ACHN (cell line): ENCODE measurements at places on chromosomes 2 and 18.

GRCh38 chr18:22841840-22842239 lies 91.3 kb upstream of the RBBP8 start:
- no peak for DNase-seq

DNA sequence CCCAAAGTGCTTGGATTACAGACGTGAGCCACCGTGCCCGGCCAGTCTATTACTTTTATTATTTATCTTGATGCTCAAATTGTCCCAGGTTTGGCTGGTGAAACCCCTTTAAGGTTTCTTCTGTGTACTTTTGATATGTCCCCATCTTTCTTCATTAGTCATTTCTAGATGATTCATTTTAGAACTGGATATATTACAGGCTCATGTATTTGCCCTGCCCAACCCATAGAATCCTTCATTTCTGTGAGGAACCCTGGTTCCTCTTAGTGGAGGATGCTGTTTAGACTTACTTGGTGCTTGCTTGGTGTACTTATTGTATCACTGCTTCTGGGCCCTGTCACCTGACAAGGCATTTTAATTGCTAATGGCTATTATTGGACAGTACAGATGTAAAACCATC lies 40.1 kb downstream of the KCMF1 start:
- no peak for DNase-seq

- DNase-seq: no peak
Measured at GRCh38 chr18:60277855-60278480, 94.6 kb downstream of the MC4R start.

DNA sequence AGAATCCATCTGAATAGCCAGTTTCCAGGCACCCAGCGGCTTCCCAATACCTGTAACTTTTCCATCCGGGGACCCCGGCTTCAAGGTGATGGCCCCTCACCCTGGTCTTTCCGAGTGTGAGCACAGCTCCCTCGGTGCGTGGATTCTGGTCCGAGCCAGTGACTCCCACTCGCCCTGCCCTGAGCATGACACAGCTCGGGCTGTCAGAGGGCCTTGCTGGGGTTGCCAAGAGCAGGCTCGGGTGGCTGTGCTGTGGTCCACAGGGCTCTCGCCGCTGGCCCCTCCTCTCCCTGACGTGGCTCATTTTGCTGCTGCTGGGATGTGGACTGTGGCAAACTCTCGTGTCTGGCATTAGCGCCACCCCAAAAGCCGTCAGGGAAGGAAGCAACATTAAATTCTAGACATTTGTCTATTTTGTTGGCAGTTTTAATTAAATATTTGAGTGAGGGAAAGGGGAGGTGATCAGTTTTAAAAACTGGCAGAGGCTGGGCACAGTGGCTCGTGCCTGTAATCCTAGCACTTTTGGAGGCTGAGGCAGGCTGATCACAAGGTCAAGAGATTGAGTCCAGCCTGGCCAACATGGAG lies 5.6 kb upstream of the ESPNL start:
- no peak for DNase-seq

GRCh38 chr2:10028407-10028987 lies 14.9 kb upstream of the KLF11 start:
- DNase-seq: no peak

DNA sequence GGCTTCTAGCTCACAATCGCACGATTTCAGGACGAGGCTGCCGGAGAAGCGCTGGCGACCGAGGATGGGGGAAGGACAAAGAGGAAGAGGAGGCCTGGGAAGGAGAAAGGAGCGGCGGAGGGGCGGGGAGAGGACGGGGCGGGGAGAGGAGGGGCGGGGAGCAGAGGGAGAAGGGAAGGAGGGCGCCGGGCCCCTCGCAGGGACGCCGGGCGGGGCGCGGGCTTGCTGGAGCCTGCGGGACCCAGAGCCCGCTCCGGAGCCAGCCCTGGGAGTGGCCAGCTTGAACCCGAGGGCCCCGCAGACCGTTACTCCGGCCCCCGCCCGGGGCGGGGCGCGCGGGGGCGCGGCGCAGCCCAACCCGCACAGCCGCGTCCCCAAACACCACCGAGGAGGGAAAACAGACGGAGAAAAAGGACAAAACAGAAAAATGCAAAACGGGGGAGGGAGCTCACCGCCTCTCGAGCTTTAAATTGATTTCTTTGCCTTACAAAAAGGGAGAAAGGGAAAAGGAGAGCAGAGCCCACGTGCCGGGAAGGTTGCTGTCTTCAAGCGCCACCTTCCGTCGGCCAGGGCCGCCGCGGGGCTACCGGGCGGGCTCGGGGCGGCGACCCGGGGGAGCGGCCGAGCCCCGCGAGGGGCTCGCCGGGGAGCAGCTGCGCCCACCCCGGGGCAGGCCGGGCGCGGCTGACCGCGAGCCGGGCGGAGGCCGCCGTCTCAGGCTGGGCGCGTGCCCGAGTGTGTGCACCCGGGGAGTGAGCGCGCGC lies 781 bp upstream of the SOX11 start:
- no peak for DNase-seq

DNA sequence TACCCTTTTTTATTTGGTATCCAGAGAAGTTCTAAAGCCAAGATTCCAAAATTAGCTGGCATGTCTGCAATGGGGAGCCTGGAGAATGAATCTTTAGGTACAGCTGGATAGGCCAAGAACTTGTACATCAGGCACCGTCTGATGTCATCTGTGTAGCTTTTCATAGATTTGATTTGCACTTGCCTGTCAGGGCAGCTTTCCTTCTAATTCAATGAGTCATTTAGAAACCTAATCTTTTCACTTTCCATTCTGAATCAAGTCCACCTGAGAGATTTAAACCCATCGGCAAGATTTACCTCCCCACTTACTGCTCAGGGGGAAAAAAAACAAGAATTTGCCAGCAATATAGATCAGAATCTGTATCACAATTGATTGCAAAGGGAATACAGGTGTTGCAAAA lies 60.9 kb upstream of the ACAA2 start:
- DNase-seq: no peak

DNA sequence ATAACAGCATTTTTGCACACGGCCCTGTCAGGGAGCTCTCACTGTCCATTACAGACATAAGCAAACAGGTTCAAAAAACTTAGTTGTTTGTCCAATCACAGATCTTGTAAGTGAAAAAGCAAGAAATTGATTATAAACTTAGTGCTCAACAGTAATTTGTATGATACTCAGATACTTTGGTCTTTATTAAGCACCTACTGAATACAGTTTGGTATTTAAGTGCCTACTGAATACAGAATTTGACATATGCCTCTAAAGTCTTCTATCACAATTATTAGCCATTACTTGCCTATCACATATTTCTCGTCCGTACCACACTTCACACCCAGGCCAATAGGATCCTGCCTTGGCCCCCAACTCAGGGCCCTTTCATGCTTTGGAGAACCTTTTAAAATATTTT lies 283.1 kb downstream of the SUCLG1 start:
- no peak for DNase-seq

DNA sequence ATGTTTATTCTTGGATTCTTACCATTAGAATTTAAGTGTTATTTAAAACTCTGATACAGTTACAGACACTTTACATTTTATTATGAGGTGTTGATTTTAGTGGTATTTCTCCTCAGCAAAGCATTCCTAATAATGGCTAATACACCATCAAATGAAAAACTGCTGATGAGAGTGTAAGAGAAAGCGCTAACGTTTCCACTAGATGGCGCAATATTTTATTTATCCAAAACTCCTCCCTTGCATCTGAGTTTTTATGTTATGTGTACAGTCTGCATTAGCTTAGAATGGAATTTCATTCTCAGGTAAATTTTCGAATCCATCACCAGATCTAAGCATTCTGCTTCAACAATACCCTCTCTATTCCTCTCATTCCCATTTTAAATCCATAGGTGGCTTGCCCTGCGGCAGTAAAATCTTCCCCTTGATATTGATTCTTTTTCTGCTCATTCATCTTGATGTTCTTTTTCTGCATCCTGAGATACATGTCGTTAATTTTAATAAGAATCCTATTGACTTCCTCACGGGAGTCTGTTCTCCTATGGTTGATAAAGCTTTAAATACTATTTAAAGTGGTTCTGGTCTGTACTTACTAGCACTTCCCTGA lies 53.9 kb downstream of the PRKRA start:
- DNase-seq: peak; percentile 63

DNA sequence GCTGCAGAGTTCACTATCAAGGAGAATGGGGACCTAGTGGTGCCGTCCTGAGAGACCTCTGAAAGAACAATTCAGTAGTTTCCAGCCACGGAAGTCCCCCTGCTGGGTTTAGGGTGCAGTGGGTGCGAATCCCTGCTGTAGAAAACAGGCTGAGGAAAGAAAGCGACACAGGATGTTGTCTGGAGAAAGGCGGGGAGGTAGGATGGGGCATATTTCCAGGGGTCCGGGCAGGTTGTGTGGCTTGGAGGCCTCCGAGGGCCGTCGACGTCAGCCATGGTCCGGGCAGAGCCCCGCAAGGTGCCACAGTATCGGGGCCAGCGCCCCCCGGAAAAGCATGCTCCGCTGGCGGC lies 807 bp upstream of the CREB1 start:
- DNase-seq: peak; percentile 61

- peak; percentile 8 for DNase-seq
Measured at GRCh38 chr18:77749089-77749488, 499.4 kb downstream of the GALR1 start.

DNA sequence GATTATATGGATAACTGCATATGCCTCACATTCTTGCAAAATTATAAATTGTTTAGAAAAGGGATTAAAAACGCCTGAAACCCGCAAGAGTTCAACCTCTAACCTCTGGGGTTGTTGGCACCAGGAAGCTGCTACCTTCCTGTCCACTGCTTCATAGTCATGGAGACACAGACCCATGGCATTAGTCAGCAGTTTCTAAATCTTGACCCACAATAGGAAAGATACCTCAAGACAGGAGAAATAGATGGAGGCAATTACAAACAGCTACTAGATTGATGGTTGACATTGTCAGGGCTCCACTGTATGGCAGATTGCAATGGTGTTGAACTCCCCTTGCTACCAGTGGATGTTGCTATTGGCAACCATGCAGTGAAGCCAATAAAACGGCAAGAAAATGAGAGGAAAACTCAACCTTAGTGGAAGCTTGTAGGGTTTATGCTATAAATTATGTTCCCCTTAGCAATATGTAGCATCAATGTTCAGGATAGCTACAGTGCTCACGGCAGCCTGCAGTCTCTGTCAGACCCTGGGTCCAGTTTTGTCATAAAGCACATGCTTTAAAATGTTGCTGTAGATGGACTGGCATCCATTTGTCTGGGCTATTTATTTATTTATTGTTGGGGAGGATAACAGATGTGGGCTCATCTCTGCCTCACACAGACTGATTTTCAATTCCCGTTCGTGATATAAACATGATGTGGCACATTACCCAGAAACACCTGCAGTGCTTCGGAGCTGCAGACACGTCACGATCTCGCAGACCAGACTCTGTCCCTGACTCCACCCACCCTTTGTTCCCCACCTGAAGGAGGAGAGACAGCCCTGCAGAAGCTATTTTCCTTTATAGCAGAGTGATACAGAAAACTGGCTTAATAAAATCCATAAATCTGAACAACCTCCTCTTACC lies 233.4 kb downstream of the AGPS start:
- no peak for DNase-seq

DNA sequence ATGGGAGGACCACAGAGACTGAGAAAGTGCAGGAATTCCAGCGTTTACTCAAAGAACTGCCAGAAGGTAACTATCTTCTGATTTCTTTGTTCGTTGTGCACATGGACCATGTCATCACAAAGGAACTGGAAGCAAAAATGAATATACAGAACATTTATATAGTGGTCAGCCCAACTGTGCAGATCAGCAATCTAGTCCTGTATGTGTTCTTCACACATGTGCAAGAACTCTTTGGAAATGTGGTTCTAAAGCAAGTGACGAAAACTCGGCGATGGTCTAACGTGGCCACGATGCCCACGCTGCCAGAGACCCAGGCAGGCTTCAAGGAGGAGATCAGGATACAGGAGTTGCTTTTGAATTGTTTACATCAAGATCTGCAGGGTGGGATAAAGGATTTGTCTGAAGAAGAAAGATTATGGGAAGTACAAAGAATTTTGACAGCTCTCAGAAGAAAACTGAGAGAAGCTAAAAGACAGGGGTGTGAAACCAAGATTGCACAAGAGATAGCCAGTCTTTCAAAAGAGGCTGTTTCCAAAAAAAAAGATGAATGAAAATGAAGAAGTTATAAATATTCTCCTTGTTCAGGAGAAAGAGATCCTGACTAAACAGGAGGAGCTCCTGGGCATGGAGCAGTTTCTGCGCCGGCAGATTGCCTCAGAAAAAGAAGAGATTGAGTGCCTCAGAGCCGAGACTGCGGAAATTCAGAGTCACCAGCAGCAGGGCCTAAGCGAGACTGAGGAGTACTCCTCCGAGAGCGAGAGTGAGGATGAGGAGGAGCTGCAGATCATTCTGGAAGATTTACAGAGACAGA lies 8.3 kb upstream of the CHST10 start:
- DNase-seq: no peak

- no peak for DNase-seq
Measured at GRCh38 chr2:212328136-212328535, 210.5 kb downstream of the ERBB4 start.

GRCh38 chr2:136065907-136066306 lies 52.0 kb downstream of the CXCR4 start:
- DNase-seq: peak; percentile 44

- no peak for DNase-seq
Measured at GRCh38 chr2:160394153-160394552, 99.5 kb downstream of the RBMS1 start.

DNA sequence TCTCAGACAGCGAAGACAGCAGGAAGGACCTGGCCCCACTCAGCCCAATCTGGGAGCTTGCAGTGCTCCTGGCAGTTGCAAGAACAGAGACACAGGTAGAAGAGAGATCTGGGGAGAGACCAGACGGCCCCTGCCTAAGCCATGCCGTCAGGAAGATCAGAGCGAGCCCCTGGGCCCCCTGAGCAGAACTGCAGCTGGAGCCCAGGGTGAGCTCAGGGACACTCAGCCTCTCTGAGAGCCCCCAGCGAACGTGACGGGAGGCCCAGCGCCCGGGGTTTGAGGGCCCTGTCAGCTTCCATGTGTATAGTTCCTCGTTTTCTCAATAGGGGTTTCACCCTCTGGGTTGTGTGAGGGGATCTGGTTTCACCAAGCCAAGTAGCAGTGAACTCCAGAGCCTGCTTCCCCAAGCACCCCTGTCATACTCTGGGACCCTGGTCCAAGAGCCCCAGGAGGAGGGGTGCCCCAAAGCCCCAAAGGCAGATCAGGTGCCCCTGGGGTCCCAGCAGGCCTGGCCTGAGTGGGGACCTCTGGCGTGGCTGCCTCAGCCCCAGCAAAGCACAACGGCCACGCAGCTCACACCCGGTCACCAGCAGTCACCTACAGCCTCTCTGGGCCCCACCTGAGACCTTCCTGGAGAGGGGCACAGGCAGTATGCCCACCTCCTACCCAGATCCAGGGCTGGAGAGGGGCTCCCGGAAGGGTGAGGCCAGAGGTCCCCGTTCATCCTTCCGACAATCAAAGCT lies 431.3 kb upstream of the MYT1L start:
- DNase-seq: no peak
